ENCODE measurements at places on chromosomes 2 and 18.

DNA sequence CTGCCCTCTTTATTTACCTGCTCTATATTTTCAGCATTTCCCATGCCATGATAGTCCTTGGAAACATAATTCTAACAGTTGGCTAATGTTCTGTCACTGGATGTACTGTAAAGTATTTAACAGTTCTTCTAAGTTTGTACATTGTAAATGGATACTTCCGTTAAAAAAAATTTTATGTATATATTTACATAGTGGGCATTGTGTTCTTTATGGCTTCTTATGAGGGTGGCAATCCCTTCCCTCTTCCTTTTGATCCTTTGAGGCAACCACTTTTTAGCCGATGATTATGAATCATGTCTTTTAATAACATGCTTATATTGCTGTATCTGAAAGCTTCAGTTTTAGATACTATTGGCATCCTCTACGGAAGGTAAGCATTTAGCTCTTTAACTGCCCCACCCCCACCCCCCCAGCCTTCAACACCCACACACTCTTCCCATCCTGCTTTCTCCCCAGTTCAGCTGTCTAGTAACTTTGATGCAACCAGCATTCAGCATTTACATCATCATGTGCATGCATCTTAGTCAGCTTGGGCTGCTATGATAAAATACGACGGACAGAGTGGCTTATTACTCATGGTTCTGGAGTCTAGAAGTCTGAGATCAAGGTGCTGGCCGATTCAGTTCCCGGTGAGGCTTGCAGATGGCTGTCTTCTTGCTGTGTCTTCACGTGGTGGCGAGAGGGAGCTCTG, 21.0 kb upstream of the EDAR start:
- no peak for DNase-seq

GRCh38 chr2:119641562-119642258, 37.3 kb upstream of the TMEM177 start:
- peak; percentile 79 for DNase-seq

DNA sequence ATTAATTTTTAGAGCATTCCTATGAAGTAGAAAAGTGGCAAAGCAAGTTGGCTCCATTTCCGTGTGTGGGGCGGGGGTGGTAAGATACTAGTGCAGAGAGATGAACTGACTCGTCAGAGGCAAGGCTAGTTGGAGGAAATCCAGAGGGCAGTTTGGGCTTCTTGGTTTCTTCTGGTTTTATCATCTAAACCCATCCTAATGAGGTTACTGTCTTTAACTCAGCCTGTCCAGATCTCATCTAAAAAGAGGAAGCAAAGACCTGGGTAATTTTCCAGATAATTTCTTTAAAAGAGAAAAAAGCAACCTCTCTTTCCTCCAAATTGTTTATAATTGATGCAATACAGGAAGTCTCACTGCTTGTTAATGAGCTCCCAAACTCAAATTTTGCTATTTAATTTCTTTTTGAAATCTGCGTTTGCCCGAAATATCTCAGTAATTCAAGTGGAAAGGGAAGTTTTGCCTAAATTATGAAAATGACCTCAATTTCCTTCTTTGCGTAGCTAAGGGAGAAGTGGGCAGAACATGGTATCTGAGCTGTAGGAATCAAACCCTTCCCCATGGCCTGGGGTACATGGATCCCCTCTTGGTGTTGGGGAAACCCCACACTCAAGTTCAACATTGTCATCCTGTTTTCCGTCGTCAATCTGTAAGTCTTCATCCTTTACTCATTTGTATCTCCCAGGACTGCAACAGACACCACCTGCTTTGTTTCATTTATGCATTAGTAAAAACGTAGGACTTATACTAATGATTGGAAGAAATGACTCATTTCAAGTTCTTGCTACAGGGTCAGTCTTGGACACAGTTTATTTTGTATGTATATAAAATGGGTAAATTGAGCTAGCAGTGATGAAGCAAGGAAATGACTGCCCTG, 89.1 kb upstream of the KLF7 start:
- peak; percentile 68 for DNase-seq

DNA sequence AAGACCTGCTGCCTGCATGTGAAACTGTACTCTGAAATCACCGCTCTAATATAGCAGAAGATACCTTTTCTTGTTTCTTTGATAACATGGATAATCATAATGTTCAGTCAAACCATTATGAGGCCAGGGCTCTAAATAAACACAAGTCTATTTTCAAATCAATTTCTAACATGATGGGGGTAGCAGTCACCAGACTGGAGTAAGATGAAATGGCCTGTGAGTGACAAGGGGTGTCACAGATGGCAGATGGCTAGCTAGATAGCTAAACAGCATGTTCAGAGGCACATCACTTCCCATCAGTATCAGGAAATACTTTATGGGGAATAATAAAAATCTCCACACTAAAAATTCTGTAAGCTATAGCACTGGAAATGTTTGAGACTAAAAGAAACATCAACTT, 14.0 kb downstream of the MBD2 start:
- DNase-seq = no peak

DNA sequence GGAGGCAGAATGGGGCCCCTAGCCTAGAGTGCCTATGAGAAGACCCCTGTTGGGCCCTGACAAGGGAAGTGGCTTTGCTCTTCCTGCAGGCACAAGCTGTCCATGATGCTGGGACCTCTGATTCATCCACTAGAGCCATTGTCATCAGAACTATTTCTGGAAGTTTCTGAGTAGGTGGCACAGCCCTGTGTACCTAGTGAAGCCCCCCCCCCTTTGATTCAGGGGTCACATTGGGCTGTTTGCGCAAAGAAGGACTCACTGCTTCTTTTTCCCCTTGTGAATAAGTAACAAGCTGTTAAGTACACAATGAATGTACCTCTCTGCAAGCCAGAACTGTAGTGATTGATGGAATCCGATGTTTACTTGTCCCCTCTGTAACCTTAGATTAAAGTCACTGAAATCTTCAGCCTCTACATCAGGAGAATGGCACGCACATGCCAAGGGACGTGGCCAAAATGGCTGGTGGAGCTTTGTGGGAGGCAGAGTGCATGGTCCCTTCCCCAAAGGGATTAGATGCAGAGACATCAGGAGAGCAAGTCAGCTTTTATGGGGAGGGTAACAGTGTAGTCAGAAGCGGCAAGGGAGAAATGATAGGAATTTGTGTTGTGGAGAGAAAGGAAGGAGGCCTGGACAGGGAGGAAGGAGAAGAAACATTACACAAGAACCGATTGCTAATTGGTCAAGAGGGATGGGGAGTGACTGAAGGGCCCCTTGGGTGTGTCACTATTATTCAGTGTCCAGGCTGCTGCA, 267.6 kb upstream of the RAB12 start:
- no peak for DNase-seq

DNA sequence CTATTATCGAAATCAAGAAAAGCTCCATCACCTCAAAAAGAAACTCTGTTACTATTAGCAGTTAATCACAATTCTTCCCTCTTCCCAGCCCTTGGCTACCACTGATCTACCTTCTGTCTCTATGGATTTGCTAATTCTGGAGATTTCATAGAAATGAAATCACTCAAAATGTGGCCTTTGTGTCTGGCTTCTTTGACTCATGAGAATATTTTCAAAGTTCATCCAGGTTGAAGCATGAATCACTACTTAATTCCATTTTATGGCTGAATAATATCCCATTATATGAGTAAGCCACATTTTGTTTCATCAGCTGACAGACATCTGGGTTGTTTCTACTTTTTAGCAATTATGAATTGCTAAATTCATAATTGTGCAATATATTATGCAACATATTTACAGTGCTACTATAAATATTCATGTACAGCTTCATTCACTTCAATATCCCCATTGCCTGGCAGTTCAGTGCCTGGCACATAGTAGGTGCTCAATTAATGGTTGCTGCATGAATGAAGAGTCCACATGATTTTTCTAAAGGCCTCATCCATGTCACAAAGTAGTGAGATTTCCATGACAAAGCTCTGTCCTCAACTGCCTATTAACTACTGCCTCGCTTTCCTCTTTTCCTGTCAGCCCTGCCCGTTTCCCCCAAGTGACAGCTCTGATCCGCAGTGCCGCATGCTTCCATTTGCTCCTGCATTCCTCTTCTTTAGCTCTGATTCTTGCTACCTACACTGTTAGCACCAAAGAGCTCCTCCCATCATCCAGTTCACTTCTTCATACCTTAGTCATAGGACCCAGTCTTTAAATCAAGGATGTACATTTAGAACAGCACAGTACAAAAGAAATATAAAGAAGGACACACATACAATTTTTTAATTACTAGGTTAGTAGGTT, 32.8 kb downstream of the CCDC93 start:
- DNase-seq = no peak

GRCh38 chr2:100940240-100940639, 61.8 kb upstream of the RPL31 start:
- DNase-seq = no peak

- no peak for DNase-seq
Measured at GRCh38 chr2:44230378-44230777, 44.9 kb upstream of the SLC3A1 start.

DNA sequence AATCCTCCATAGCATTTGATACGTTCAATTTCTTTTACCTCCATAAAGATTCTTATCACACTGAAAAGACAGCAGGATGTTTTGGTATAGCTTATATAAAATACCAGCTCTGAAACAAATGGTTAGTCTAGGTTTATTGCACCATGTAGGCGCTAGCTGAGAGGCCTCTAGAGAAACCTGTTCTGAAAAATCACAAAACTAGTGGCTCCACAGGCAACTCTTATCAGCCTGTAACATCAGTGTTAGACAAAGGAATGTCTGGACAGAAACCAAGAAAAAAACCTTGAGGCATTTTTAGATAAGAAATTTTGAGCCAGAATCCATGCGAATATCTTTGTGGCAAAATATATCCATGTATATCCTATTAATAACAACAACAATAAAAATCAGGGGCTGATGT, 440.4 kb upstream of the MAP2 start:
- DNase-seq = no peak

- DNase-seq = no peak
Measured at GRCh38 chr2:197982565-197982964, 178.2 kb downstream of the PLCL1 start.

GRCh38 chr2:66164470-66164869, 270.5 kb upstream of the MEIS1 start:
- no peak for DNase-seq

GRCh38 chr2:213995400-213996105, 415.3 kb upstream of the VWC2L start:
- DNase-seq = no peak

GRCh38 chr18:12598181-12598930, 59.6 kb downstream of the SPIRE1 start:
- DNase-seq = peak; percentile 51

GRCh38 chr2:119694470-119694844, 15.5 kb downstream of the TMEM177 start:
- no peak for DNase-seq

DNA sequence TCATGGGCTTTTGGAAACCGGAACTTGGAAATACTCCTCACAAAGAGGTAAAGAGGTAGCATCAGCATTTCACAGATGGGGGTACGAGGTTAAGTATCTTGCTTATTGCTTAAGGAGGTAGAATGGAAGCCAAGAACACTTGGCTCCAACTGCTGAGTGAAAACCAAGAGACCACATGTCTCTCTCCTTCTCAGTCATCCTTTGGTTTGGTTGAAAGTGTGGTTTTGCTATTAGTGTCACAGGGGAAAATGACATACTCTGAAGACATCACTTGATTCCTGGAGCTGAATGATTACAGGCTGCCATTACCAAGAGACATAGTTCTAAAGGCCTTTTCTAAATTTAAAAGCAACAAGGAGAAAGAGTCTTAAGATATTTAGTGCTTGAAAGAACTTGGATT, 41.5 kb downstream of the ANTXR1 start:
- no peak for DNase-seq

DNA sequence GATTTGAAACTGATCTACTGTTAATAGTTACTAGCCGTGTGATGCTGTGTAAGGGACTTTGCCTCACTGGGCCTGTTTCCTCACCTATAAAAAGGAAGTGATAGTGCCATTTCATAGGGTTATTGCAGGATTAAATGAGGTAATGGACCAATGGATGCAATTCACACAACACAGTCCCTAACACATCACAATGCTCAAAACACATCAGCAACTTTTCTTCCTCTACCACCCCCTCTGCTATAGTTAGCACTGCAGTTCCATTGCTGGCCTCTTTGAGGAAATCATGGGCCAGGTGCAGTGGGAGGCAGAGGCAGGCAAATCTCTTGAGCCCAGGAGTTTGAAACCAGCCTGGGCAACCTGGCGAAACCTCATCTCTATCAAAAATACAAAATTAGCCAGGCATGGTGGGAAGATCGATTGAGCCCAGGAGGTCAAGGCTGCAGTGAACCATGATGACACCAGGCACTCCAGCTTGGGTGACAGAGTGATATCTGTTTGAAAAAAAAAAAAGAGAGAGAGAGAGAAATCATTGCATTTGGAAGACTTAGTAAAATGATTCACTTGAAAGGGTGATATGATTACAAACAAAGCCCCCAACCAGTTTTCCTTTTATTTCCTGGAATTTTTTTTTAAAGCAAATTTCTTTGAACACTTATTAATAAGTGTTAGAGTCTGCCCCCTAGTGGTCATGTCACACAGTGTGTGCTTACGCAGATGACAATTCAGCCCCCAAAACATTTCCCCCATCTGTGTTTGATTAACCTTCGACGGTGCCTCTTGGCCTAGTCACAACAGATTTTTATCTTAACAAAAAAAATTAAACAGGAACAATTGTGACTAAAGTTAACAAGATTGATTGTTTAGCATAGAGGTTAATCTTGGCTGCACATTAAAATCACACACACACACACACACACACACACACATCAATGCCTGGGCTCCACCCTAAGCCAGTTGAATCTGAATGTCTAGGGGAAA, 88.6 kb upstream of the BCL11A start:
- peak; percentile 56 for DNase-seq

DNA sequence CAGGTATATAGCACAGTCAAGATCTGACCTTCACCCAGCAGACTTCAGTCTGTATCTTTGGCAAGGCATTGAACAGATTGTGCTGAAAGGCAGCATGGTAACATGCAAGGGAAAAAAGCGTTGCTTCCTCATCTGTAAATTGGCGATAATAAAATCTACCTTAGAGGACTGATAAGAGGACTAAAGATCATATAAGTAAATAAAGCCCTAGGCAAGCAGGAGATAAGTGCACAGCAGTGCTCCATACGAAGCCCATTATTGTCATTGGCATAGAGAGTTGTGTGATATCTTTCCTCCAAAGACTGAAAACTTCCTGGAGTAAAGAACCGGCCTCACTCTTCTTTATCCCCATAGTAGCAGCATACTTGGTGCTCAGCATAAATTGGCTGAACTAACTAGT, 162.6 kb downstream of the ANKRD44 start:
- DNase-seq = no peak

DNA sequence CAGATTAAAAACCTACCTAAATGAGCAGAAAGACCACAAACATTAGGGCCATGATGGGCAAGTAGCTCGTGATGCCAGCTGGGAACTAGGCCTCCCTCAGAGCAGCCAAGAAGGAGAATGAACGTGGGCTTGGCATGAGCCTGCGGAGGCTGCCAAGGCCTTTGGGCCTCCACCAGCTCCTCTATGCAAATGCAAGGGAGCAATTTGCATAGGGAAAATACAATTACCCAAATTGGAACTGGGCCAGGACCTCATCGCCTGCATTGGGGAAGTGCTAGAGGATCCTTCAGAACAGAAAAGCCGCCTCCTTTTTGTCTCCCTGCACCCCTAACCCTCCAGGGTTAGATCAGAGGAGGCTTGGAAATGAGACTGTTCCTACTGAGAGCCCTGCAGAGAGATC, 326.4 kb downstream of the SMAD2 start:
- no peak for DNase-seq

GRCh38 chr2:119464981-119465380, 33.3 kb downstream of the TMEM37 start:
- no peak for DNase-seq

All from KBM-7 (cell line).